ENCODE measurements at places on chromosomes 5 and 9.
A peak's percentile ranks its signal among the peaks of the same experiment; 100 is the strongest.

DNA sequence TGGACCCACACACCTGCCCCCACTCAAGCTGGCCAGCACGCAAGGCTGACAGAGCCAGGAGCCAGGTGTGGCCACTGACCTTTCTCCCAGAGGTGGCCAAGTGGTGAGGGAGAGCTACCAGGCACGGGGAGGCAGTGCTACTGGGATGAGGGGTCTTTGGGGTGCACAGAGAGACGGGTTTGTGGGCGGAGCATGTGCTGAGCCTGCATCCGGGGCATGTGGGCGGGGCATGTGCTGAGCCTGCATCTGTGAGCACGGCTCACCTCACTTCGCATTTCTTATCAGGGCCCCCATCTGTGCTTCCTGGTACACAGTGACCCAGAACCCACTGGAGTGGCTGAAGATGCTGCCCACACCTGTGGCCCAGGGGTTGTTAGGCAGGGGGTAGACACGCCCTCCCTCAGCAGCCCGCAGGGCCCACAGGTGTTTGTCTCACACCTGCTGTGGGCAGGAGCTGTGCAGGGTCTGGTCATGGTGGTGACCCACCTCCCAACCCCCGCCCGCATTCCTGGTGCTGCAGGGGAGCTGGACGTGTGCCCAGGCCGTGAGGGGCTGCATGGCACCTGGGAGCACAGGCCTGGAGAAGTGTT lies 21.5 kb downstream of the CCDC187 start:
- DNase-seq: no peak

DNA sequence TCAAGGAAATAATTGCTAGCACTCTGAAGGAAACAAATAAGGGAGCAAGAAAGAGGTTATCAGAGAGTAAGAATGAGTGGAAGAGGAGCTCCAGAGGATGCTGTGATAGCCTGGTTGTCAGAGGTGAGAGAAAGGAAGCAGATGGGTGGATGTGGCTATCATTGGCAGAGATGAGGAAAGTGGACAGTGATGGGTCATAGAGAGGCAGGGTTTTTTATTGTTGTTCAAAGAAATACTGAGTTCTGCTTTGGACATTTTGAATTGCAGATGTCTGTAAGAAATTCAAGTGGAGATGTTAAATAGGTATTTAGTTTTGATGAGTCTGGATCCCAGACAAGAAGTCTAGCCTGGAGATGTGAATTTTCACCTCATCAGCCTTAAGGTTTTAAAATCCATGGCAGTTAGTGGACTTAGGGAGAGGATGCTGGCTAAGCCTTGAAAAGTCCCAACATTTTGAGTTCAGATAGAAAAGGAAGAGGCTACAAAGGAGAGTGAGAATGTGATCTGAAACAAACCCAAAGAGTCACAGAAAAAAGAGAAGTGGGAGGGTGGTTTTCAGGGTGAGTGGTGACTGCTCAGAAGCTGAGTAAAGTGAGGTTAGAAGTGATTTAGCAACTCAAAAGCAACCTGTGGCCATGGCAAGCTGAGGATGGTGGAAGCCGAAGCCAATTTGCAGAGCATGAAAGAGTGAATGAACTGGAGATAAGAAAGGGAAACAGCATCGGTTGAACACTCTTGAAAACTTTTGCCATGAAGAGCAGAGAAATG lies 50.4 kb downstream of the PPIC start:
- no peak for DNase-seq

DNA sequence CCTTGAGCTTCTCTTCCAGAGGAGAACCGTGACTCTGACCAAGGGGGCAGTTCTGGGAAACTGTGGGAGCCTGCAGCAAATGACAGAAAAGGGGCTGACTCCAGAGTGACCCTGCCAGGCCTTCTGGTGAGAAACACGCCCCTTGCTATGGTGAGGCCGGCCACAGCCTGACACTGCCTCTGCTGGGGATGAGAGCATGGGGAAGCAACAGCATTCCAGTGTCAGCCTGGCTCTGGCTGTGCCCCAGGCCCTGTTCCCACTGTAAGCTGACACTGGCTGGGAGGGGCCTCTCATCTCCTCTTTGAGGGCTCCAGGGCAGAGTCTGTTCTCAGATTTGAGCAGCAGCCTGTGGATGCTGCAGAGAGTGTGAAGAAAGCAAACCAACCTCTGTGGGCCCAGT lies 180.0 kb upstream of the IL12B start:
- DNase-seq: peak; percentile 65

DNA sequence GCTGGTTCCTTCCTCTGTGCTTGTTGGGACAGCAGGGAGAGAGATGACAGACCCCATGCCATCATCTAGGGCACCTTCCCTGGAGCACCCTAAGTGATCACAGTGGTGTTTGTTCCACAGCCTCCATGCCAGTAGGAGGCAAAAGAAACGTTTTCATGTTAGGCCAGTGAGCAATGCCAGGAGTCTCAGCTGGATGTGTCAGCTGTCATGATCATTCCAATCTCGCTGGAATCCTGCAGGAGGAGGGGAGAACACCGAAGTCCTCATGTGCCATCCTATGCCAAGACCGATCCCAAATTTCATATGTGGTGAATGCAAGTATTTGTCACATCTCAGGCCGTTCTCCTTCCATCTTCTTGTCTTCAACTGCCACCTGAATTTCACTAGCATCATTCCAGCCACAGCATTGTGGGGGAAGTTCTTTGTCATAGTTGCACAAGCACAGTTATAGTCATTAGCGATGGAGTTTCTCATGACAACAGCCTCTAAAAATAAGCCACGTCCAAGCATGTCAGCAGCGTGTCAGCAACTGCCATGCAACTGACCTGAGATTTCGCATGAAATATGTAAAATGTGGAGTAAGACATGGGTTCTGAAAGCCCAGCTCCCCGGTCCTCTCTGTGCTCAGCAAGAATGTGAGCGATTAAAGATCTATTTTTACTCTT lies 97.2 kb upstream of the DNAH5 start:
- DNase-seq: no peak

DNA sequence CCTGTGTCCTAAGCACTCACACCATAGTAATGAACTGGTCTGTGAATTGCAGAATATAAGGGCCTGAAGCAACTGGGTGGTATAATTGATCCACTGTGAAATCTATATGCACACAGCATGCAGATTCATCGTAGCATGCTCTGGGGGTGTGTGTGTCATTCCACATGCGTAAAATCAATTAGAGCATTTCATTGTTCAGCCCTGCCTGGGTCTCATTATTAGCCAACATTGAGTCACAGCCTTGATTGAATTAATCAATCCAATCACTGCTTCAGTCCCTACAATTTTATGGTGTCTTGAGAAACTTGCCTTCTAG lies 248.0 kb downstream of the ADAMTSL1 start:
- DNase-seq: no peak

GRCh38 chr9:134545543-134546245 lies 95.9 kb upstream of the COL5A1 start:
- DNase-seq: peak; percentile 50

DNA sequence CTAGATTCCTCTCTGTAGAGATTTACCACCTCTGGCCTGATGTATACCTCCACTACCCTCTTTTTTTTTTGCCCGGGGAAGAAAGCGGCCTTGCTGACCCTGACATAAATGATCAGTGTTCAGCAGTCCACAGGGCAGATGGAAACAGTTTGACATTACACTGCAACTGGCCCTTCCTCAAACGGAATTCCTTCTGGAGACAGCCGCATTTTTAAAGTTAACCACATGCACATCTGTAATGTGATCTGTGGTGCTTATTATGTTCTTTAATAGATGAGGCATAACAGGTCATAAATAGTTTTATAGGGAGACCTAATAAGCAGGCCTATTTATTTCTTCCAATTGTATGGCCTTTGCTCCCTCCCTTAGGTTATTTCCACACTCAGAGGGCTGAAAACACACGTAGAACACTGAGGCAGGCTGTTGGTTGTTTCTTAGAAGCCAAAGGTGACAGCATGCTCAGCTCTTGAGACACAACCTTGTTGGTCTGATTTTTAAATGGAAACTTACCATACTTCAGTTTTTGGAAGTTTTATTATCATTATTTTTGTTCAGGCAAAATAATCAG lies 84.0 kb upstream of the APC start:
- no peak for DNase-seq

- DNase-seq: peak; percentile 35
Observed at GRCh38 chr9:104992659-104993058, 64.7 kb upstream of the ABCA1 start.

DNA sequence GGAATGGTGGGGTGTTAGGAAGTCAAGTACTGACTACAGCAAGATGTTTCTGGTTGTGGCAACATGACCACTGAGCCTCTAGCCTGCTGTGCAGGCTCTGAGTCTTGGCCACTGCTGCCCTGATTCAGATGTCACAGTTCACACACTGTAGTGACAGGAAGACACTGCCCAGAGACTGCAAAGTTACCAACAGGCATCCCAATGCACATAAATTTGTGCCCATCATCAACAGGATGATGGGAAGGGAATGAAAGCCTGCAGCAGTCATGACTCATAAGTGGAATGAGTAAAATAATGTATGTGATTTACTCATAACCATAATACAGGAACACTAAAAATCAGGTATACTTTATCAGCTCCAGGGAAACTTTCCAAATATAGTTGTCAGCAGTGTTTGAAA lies 251.6 kb upstream of the HAPLN1 start:
- DNase-seq: no peak

DNA sequence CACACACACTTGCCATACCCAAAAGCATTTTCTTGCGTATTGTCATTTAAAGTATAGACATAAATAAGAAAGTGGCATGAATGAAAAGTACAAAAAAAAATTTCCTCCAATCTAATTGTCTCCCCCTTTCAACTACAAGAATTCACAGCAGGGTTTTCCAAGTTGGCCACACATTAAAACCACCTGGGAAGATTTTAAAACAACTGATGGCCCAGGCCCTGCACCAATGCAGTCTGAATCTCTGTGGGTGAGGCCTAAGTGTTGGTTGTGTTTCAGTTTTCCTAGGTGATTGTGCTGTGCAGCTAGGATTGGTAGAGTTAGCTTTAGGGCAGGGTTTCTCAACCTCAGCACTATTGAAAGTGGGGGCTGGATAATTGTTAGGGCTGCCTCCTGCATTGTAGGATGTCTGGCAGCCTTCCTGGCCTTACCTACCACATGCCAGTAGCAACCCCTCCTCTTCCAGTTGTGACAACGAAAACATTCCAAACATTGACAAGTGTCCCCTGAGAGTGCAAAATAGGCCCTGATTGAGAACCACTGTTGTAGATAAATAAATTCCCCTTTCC lies 337.1 kb downstream of the KIAA0825 start:
- no peak for DNase-seq

DNA sequence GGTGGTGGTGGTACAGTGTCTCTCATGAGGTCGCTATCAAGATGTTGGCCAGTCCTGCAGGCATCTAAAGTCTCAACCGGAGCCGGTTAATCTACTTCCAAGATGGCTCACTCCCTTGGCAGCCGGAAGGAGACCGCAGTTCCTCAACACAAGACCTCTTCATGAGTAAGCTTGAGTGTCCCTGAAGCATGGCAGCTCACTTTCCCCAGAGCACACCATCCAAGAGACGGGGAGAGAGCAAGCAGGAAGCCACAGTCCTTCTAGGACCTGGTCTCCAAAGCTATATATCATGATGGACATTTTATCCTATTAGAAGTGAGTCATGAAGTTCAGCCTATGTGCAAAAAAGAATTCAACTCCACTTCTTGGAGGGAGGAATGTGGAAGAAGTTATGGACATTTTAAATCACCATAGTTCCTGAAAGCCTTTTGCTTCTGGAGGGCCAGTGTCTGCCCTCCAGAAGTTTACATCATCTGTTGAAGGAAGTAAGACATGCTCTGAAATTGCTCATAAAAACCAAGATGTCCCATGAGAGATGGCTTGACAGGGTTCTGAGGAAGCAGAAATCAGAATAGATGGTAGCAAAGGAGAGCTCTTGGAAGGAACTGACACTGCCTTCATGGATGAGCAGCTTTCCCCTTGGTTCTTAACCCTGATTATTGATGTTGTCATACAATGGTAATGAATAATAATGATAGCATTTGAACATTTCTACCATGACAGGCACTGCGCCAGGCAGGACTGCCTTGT lies 21.3 kb downstream of the GALNT10 start:
- DNase-seq: no peak

DNA sequence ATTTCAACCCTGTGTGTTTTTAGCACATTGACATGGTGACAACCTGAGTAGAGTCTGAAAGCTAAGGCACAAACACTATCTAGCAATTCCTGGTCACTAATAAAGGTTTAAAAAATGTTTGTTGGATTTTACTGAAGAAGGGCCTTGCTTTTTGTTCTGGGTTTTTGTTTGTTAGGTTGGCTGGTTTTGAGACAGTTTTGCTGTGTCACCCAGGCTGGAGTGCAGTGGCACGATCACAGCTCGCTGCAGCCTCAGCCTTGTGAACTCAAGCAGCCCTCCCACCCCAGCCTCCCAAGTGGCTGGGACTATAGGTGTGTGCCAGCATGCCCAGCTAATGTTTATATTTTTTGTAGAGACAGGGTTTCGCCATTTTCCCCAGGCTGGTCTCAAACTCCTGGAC lies 39.0 kb downstream of the PRKACG start:
- no peak for DNase-seq

- DNase-seq: no peak
Observed at GRCh38 chr5:129747572-129748407, at the start of gene MINAR2. MINAR2 (plus strand) TSS chr5:129748094; CDS start chr5:129748191, 97 bp downstream.
